ENCODE measurements at places on chromosomes 3 and 15. TPM values are rescaled to one million over a fixed set of nuclear protein-coding genes. Genes with fewer than 3 reads are reported as not detected.

- no peaks in the 10 kb centered on the region for H3K4me1 ChIP-seq
- no peaks in the 10 kb centered on the region for H3K27me3 ChIP-seq
- no peak overlapping the region for H3K4me3 ChIP-seq
- DNase-seq = no peak
These were observed 5.9 kb upstream of the TKT start for GRCh38 chr3:53261712-53262111.

- no peaks in the 10 kb centered on the region for H3K27me3 ChIP-seq
- H3K4me3 ChIP-seq = no peak overlapping the region
- no peak for DNase-seq
- H3K27ac ChIP-seq = no peak overlapping the region
- H3K36me3 ChIP-seq = no peaks in the 10 kb centered on the region
- no peaks in the 10 kb centered on the region for H3K4me1 ChIP-seq
These were observed 13.3 kb downstream of the RRP9 start for GRCh38 chr3:51928438-51928837.

GRCh38 chr3:128423525-128424147 lies 43.1 kb downstream of the DNAJB8 start:
- DNase-seq = no peak
- H3K4me3 ChIP-seq = no peak overlapping the region
- H3K27ac ChIP-seq = no peak overlapping the region
- no peaks in the 10 kb centered on the region for H3K27me3 ChIP-seq
- no peaks in the 10 kb centered on the region for H3K36me3 ChIP-seq

GRCh38 chr15:76987896-76988860 lies 6.7 kb upstream of the PSTPIP1 start:
- H3K36me3 ChIP-seq = no peaks in the 10 kb centered on the region
- no peak overlapping the region for H3K27ac ChIP-seq
- H3K27me3 ChIP-seq = no peaks in the 10 kb centered on the region
- no peaks in the 10 kb centered on the region for H3K4me1 ChIP-seq

DNA sequence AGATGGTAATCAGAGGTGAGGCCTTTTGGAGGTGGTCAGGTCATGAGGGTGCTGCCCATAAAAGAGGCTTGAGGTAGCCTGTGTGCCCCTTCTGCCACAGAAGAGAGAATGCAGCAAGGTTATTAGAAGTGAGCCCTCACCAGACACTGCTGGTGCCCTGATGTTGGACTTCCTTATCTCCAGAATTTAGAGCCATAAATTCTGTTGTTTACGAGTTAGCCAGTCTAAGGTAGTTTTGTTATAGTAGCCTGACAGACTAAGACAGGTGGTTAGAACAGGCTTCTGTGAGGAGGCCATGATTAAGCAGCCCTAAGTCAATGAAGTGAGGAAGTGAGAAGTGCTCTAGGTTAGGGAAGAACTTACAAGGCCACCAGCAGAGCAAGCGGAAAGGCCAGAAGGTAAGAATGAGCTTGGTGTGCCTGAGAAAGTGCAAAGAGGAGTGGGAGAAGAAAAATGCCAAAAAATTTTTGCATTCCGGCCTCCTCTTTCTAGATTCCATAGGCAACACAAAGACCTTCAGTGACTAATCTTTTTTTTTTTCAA lies 44.2 kb upstream of the STT3B start:
- no peak for DNase-seq
- no peak overlapping the region for H3K27ac ChIP-seq
- no peaks in the 10 kb centered on the region for H3K36me3 ChIP-seq
- no peaks in the 10 kb centered on the region for H3K27me3 ChIP-seq

DNA sequence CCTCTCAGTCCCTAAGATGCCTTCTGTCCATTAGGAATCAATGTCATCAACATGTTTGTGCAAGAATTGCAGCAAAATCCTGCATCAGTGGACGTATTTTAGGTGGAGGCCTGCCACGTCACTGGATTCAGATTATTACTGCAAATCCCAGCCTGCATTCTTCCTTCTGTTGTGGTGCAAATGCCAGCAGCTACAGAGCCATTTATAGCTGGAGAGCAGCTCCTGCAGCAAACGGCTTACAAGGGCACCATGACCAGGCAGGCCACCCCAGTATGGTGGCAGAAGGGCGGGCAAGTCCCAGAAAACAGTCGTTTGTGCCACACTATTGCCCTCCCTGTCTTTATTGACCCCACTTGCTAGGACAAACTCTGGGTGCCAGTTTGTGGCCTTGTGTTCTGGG lies 74.7 kb downstream of the SNRK start:
- H3K27me3 ChIP-seq = no peaks in the 10 kb centered on the region
- H3K36me3 ChIP-seq = no peaks in the 10 kb centered on the region

GRCh38 chr15:33126559-33127290 lies 67.8 kb downstream of the FMN1 start:
- no peak overlapping the region for H3K4me3 ChIP-seq
- no peaks in the 10 kb centered on the region for H3K27me3 ChIP-seq
- DNase-seq = peak; percentile 45
- H3K36me3 ChIP-seq = no peaks in the 10 kb centered on the region
- H3K27ac ChIP-seq = no peak overlapping the region

- no peak for DNase-seq
- no peaks in the 10 kb centered on the region for H3K4me1 ChIP-seq
- H3K4me3 ChIP-seq = no peak overlapping the region
These were observed 20.5 kb downstream of the DCLK3 start for GRCh38 chr3:36743826-36744225.

DNA sequence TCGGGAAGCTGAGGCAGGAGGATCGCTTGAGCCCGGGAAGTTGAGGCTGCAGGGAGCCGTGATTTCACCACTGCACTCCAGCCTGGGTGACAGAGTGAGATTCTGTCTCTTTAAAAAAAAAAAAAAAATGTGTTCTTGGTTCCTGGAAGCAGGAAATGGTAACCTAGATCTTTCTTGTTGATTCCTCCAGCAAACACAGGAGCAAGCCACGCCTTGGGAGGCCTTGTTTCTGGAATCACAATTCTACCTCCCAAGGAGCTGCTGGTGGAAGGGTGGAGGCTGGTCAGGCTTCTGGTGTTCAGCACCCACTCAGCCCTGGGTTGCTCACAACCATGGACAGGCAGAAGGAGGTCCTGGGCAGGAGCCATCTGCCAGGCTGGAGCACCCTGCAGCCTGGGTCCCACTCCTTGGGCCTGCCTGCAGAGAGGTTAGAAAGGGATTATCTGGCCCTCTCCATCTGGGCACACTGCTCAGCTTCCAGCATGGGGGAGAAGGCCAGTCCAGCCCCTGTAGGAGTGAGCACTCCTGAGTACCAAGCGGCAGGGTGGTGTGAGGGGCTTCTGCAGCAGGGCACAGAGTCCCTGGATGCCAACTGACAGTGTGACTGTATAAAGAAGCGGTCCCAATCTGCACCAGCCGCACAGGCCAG lies 65.6 kb downstream of the ABTB1 start:
- DNase-seq = no peak

DNA sequence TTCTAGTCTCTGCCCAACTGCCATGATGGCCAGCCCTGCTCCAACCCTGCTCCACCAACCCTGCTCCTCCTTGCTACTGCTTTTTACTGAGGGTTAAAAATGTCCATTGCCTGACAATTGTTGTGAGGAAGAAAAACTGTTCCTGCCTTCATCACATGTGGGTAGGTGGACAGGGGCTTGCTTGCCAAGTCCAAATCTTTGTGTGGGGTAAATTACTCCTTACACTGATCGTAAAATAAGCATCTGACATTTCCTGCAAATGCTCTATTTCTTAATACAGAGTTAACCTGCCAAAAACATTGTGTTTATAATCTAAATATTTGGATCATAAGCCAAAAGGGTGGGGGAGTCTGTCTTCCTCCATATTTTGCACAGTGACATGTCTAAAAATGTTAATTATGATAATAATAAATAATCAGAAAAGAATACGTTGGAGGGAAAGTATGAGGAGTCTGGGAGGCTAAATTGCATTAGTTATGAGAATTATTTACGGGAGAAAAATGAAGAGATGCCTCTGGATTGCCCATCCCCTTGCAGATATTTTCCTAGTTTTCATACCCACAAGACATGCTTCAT lies 242.5 kb upstream of the TBL1XR1 start:
- no peaks in the 10 kb centered on the region for H3K36me3 ChIP-seq
- H3K27me3 ChIP-seq = no peaks in the 10 kb centered on the region
- peaks cover 4% of the 10 kb centered on the region for H3K4me1 ChIP-seq
- H3K27ac ChIP-seq = no peak overlapping the region
- no peak for DNase-seq
- no peak overlapping the region for H3K4me3 ChIP-seq

DNA sequence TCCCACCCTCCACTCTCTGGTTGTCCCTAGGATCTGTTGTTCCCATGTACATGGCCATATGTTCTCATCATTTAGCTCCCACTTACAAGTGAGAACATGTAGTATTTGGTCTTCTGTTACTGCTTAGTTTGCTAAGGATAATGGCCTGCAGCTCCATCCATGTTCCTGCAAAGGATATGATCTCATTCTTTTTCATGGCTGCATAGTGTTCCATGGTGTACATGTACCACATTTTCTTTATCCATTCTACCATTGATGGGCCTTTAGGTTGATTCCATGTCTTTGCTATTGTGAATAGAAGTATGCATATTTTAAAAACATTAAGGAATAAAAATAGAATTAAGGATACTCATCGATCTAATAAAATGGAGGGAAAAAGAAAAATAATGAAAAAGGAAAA lies 278.4 kb downstream of the MBNL1 start:
- no peaks in the 10 kb centered on the region for H3K4me1 ChIP-seq
- H3K36me3 ChIP-seq = no peaks in the 10 kb centered on the region
- no peak overlapping the region for H3K4me3 ChIP-seq

DNA sequence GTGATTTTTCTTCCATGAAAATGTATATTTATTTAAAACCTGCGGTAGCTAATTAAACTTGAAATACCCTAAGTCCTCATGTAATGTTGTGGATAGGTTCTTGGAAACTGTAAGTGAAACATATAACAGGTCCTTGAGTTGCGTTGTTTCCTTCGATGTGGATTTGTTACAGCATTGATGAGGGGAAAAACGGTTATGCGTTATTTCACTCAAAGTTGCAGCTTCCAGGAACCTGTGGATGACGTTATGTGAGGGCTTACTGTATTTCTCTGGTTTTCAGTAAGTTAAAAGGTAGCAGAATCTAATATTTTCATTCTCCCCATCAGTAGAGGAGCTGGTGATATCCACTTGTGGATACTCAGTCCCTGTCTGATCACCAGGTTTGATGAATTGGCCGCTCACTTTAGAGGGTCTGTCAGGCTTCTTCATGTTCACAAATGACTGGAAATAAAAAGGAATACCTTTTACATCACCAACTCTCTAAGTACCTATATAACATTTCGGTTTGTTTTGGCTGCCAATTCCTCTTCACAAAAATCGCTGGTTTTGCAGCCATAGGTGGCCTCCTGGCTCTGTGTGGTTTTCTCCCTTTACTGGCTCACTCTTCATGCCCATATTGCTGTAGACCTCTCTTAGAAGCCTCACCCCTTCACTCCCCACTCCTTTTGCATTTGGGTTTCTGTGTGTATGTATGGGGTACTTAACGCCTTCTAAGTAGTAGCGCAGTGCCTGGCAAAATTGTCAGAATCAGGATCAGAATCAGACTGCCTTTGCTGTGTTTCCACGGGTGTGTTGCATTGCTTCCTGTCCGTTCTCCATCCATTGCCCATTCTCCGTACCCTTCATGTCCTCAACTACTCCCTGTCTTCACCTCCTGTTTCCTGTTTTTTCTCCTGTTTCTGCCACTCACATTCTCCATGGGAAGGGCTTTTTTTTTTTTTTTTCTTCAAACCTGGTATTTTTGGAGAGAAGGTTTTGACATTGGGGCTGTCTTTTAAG lies 112.6 kb downstream of the FNDC3B start:
- H3K4me3 ChIP-seq = no peak overlapping the region
- peaks cover 40% of the 10 kb centered on the region for H3K4me1 ChIP-seq
- DNase-seq = no peak
- H3K27me3 ChIP-seq = no peaks in the 10 kb centered on the region
- peak overlapping the region; percentile 12 for H3K27ac ChIP-seq
- H3K36me3 ChIP-seq = no peaks in the 10 kb centered on the region

- no peak overlapping the region for H3K4me3 ChIP-seq
- DNase-seq = no peak
- H3K36me3 ChIP-seq = no peaks in the 10 kb centered on the region
- H3K27me3 ChIP-seq = peaks cover 4% of the 10 kb centered on the region
These were observed 65.9 kb downstream of the RPL22L1 start for GRCh38 chr3:170804078-170804477.

DNA sequence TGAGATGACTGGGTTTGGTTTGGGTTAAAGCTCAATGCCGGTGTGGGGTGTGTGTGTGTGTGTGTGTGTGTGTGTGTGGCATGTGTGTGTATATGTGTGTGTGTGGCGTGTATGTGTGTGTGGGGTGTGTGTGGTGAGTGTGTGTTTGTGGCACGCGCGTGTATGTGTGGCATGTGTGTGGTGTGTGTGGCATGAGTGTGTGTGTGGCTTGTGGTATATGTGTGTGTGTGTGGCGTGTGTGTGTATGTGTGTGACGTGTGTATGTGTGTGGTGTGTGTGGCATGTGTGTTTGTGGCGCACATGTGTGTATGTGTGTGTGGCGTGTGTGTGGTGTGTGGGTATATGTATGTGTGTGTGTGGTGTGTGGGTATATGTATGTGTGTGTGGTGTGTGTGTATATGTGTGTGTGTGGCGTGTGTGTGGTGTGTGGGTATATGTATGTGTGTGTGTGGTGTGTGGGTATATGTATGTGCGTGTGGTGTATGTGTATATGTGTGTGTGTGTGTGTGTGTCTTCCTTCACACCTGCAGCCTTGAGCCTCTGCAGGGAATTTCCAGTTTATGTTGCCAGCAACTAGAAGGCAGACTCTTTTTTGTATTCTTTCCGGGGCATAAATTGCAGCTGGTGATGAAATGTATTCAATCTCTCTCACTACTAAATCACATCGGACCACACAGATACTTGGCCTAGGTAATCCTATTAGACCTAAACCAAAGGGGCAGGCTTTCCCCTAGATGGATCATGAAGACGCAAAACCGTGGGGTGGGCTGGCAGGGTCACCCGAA lies 34.8 kb downstream of the CHRD start:
- H3K36me3 ChIP-seq = no peaks in the 10 kb centered on the region
- H3K4me1 ChIP-seq = no peaks in the 10 kb centered on the region
- DNase-seq = no peak
- no peak overlapping the region for H3K4me3 ChIP-seq
- no peaks in the 10 kb centered on the region for H3K27me3 ChIP-seq
- no peak overlapping the region for H3K27ac ChIP-seq

DNA sequence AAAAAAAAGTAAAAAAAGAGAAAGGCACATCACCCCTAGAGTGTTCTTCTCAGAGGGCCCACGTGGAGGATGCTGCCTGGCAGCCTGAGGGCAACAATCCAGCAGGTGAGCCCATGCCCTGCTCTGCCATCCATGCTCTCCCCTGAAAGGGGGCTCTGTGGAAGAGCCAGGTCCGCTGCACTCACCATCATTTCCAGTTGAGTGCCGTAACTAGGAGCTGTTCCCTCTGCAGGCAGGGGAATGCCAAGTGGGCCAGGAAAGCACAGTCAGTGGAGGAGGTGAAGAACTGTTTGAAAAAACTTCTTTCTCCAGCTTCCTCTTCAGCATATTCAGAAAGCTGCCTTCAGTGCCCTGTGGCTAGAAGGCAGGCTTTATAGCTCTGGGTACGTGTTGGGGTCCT lies 84.1 kb downstream of the ABHD5 start:
- peaks cover 14% of the 10 kb centered on the region for H3K4me1 ChIP-seq
- no peak overlapping the region for H3K4me3 ChIP-seq
- no peaks in the 10 kb centered on the region for H3K36me3 ChIP-seq
- H3K27me3 ChIP-seq = no peaks in the 10 kb centered on the region
- no peak for DNase-seq

CKMT1B gene
- total RNA-seq = not detected

SACM1L gene
- 56.8 TPM for total RNA-seq

MEX3B gene
- 1.6 TPM for total RNA-seq

ACP3 gene
- 3.1 TPM for total RNA-seq

EFHB gene
- total RNA-seq = 4.4 TPM

GNAT1 gene
- total RNA-seq = not detected
